ENCODE measurements at places on chromosomes 3 and 15.
A peak's percentile ranks its signal among the peaks of the same experiment; 100 is the strongest.

DNA sequence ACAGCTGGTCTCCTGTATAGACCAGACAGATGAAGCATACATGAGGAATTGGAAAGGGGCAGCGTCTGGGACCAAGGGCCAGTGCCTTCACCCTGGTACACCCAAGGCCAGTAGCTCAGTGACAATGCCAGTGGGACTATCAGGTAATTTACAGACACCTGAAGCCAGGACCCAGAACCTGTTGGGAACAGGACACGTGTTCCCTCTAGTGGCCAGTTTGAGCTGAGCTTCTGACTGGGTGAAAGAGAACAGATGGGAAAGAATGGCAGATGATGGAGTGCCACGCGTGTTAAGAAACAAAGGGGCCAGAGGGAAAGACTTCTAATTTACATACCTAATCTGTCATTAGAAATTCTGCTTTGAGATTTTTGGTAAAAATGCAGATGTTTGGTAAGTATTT, 5.1 kb upstream of the SLC25A38 start:
- DNase-seq = peak; percentile 5

- DNase-seq = no peak
Observed at GRCh38 chr3:179266701-179267211, 15.8 kb upstream of the KCNMB3 start.

DNA sequence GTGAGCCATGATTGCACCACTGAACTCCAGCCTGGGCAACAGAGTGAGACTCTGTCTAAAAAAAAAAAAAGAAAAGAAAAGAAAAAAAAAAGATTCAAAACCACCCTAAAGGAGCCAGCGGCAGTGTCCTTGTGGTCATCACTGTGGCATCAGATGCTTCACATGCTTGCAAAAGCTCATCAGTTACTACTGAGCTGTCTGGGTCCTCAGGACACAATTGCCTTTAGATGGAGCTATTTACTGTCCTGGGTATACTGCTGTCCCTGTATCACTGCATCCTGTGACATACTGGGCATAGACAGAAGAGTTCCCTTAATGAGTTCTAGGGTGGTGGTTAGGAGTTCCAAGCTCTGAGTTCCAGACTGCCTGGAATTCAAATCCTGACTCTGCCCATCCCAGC, 85.8 kb downstream of the LINGO1 start:
- no peak for DNase-seq

DNA sequence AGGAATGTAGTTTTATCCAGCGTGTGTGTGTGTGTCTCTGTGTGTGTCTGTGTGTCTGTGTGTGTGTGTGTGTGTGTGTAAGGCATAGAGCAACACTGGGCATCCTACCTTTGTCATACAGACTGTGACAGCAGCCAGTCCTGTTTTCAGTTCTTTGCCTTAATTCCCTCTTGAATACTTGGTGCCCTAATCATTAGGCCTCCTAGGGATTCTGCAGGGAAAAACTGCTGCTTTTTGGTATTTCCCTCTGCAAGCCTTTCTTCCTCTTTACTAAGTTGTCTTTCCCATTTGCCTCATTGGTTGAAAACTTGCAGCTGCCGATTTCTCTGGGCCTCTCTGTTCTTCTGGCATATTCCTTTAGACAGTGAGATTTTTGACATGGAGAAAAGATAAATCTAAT, 9.2 kb downstream of the SLC25A36 start:
- DNase-seq = no peak

DNA sequence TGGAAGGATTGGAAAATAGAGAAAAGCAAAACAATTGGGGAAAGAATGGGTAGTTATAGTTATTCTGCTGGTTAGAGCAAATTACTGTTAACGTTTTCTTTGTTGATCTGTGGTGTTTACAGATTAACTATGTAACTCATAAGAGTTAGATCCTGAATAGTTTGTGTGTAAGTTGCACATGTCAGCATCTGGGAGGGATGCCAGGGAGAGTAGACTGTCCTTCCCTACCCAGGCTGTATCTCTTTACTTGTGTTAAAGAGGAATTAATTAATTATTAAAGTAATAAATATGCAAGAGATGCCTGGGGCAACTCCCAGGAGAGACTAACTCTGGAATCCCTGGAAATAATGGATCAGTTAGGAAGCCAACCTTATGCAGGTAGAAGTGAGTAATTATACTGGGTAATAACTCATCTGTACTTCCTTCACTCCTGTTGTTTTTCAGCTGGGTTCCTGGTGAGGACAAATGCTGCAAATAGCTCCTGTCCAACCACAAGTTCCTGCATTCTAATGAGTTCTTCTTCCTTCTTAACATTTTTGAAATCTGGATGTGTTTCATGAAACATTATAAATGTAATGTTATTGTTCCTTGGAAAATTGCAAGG, 18.9 kb downstream of the GHRL start:
- DNase-seq = no peak

- DNase-seq = no peak
Observed at GRCh38 chr15:79031201-79031600, 59.4 kb downstream of the RASGRF1 start.

GRCh38 chr15:40925863-40926658, 3.1 kb upstream of the DLL4 start:
- DNase-seq = no peak

DNA sequence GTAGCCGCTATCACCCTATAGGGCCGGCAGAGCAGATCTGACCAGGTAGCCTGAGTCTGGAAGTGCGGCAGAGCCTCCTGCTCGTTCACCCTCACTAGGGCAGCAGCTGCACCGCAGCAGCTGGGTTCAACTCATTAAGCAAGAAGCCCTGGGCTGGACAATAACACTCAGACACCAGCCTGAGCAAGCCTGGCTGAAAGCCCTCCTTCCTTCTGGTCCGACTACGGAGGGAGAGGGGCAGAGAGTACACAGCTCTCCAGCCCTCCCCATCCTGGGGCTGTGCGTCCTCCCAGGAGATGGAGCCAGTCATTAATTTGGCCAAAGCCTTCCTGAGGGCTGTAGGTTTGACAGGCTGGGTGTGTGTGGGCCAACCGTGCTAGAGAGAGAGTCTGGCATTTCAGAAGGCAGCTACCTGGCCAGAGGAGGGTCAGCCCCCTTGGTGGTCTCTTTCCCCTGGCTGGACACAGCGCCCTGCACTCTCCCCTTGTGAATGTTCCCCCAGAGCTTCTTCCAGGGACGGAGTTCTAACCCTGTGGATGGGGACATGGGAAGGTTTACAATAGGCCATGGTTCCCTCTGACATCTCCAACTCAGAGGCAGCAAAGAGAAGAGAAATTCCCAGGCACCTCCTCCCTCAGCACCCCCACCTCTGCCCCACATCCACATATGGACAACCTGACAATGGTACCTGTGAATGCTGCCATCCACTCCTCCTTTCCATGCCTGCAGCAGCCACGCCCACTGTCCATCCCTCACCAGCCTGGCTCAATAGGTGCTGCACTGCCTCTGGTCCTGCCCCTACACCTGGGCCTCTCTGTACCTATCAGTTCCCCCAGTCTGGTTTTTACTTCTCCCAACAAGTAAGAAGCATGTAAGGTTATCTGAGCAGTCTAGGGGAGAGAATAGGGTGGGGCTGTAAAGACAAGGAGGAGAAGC, 6.5 kb downstream of the CHRNB4 start:
- no peak for DNase-seq

- DNase-seq = no peak
Observed at GRCh38 chr15:99135194-99135593, 30.3 kb downstream of the SYNM start.

DNA sequence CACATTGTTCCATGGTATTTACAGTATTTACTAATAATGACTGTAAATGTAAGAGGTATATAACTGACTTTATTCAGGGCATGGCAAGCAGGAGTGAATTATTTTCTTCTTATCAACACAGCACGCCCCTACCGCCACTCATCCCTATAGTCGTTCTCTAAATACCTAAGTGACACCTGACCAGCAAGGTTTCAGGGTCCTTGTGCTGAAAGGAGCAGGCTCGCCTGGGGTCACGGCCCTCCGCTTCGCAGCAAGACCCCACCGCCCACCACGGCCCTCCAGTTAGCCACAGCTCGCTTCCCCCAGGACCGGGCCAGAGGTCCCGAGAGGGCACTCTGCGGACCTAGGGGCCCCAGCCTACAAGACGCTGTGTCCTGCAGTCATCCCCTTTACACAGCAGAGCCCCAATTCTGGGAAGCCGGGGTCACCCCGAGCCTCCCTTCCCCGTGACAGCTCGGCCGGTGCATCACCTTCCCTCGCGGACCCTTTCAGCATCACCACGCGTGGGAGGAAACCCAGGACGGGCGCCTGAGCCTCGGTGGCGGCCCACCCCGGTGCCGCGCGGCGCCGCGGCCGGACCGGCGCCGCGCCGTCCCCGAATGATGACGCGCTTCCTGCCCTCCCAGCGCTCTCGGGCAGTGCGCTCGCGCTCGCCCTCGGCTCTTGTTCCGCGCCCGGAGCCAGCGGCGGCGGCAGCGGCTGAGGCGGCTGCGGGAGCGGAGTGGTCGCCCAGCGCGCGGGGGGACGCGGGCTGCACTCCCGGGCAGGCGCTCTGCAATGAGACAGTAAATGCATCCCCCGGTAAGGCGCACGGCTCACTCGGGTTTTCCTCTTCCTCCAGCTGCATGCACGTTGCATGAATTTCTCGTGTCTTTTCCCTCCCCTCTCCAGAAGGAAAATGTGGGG, 225.1 kb upstream of the C2CD4B start:
- peak; percentile 18 for DNase-seq

GRCh38 chr3:12188328-12188648, 29.6 kb upstream of the TIMP4 start:
- DNase-seq = no peak
